ENCODE measurements at places on chromosomes 7 and 10.
A peak's percentile ranks its signal among the peaks of the same experiment; 100 is the strongest.

GRCh38 chr10:121608469-121609190, 10.4 kb upstream of the FGFR2 start:
- peak overlapping the region; percentile 47 for H3K4me3 ChIP-seq
- no peak for DNase-seq
- no peaks in the 10 kb centered on the region for H3K27me3 ChIP-seq
- H3K4me1 ChIP-seq, result no peaks in the 10 kb centered on the region
- no peak overlapping the region for H3K27ac ChIP-seq
- H3K36me3 ChIP-seq, result no peaks in the 10 kb centered on the region

- H3K36me3 ChIP-seq, result no peaks in the 10 kb centered on the region
- no peaks in the 10 kb centered on the region for H3K4me1 ChIP-seq
- no peak overlapping the region for H3K27ac ChIP-seq
- no peak overlapping the region for H3K4me3 ChIP-seq
- no peaks in the 10 kb centered on the region for H3K27me3 ChIP-seq
These were observed 7.8 kb downstream of the DCLRE1A start for GRCh38 chr10:113846036-113846435.

GRCh38 chr10:62153191-62153590, 115.5 kb downstream of the RTKN2 start:
- H3K36me3 ChIP-seq, result no peaks in the 10 kb centered on the region
- DNase-seq, result no peak
- H3K4me1 ChIP-seq, result no peaks in the 10 kb centered on the region
- H3K27me3 ChIP-seq, result no peaks in the 10 kb centered on the region
- no peak overlapping the region for H3K4me3 ChIP-seq

- no peak for DNase-seq
- H3K4me3 ChIP-seq, result peak overlapping the region; percentile 63
- peaks cover 52% of the 10 kb centered on the region for H3K36me3 ChIP-seq
- no peaks in the 10 kb centered on the region for H3K4me1 ChIP-seq
These were observed 3.0 kb downstream of the PGAM2 start for GRCh38 chr7:44062180-44062902.

DNA sequence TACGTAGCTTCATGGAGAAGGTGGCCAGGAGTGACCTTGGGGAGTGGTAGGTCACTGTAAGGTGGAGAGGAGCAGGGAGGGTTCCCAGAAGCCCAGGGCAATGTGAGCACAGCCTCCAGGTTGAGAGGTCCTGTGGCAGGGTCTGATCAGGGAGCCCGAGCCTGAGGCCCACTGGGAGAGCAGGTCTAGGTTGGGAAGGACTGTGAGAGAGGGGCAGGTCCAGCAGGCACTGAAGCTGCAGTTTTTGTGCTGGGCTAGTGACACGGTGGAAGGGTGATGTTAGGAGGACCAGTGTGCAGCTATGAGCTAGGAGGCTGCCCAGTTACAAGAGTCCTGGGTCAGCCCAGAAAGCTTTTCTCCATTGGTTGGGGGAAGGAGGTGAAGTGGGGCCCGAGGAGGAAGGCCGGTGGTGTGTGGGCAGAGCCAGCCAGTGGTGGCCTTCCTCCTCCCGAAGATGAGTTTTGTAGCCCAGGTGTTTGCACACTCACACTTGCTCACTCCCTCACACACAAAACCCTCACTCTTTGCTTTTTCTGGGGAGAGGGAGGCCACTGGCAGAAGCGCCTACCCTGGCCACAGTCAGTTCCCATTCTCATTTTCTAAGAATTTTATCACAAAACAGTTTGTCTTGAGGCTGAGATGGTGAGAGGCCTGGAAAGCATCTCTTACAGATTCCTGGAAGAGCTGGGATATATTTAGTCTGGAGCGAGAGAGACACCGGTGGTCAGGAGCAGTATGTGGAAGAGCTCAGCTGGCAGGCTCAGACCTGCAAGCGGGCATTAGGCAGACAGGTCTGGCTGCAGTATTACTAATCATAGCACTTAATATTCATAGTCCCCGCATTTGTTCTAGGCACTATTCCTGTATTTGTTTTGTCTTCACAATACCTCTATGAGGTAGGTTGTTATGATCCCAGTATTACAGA, 57.1 kb downstream of the ZNF467 start:
- DNase-seq, result peak; percentile 57
- peak overlapping the region; percentile 76 for H3K4me3 ChIP-seq
- peaks cover 62% of the 10 kb centered on the region for H3K4me1 ChIP-seq
- no peaks in the 10 kb centered on the region for H3K27me3 ChIP-seq

- H3K4me3 ChIP-seq, result no peak overlapping the region
- H3K36me3 ChIP-seq, result no peaks in the 10 kb centered on the region
- no peaks in the 10 kb centered on the region for H3K4me1 ChIP-seq
- no peak for DNase-seq
- H3K27me3 ChIP-seq, result no peaks in the 10 kb centered on the region
These were observed 115.1 kb downstream of the MAD1L1 start for GRCh38 chr7:2117646-2118045.

DNA sequence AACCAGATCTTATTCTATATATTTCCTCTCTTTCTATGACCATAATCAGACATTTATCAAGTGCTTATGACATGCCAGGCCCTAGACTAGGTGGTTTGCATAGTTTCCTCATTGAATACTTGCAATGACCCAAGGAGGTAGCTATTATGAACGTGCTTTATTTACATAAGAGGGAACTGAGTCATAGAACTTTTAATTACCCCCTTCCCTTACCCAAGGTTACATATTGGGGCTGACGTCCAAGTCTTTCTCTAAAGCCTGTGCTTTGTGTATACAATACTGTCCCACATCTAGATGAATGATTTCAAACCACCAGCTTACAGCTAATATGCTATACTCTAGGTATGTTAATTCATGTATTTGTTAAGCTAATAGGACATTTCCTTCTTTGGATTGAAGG, 91.9 kb upstream of the NPY start:
- H3K27me3 ChIP-seq, result no peaks in the 10 kb centered on the region
- no peak overlapping the region for H3K4me3 ChIP-seq
- no peaks in the 10 kb centered on the region for H3K4me1 ChIP-seq

- no peak for DNase-seq
- no peaks in the 10 kb centered on the region for H3K36me3 ChIP-seq
- H3K4me1 ChIP-seq, result no peaks in the 10 kb centered on the region
These were observed 572.4 kb downstream of the ATRNL1 start for GRCh38 chr10:115665549-115665948.

All from right atrium auricular region (tissue), 2 donors.